ENCODE measurements at places on chromosomes 4 and X. TPM values are rescaled to one million over a fixed set of nuclear protein-coding genes. Genes with fewer than 3 reads are reported as not detected.

PPAT gene
- polyA plus RNA-seq, result 7.0 TPM

HHIP gene
- polyA plus RNA-seq, result not detected

EMCN gene
- polyA plus RNA-seq, result not detected

TET2 gene
- polyA plus RNA-seq, result 9.7 TPM

MAGEA2B gene
- polyA plus RNA-seq, result not detected

NEUROG2 gene
- not detected for polyA plus RNA-seq

CT45A3 gene
- polyA plus RNA-seq, result not detected

MAGEA2 gene
- polyA plus RNA-seq, result not detected
